ENCODE measurements at places on chromosomes 7 and 10.
A peak's percentile ranks its signal among the peaks of the same experiment; 100 is the strongest.

GRCh38 chr7:28706584-28706983 is 251.5 kb downstream of the TRIL start:
- no peak for DNase-seq

DNA sequence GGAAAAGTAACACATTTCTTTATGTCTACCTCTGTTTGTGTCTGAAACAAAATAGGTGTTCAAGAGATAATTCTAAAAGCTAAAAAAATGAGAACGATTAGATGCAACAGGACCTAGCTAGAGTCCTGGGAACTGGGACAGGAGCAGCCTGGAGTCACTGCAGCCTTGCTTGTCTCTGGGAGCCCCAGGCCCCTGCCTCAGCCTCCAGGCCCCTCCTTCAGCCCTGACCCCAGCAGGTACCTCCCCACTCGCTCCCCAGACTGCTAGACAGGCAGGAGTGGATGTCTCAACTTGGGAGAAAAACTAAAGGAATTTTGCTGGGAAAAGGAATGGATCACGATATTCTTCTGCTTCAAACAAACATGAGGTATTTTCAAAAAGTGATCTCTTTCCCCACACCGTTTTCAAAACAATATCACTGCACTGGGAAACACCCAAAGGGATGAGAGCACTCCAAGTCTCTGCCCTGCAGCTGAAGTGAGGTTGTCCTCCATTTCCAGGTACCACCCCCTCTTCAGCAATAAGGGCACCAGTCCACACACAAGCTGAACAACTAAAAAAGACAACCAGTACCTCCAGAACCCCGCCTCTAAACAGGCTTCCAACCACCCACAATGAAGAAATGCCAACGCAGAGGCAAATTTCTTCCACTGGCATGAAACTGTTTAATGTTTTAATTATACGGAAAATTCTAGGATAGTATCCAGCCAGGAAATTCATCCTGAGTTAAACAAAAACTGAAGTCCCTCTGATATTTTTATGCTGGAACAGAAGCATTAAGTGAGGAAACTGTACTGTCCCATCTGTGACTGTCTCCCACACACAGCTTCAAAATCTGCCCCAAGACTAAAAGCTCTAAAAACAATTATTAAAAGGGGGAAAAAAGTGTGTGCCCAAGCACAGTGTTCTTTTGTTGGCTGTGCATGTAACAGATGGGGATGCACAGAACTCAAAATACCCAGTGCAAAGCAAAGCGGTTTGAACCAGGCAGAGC is 47.2 kb downstream of the XPNPEP1 start:
- no peak for DNase-seq

DNA sequence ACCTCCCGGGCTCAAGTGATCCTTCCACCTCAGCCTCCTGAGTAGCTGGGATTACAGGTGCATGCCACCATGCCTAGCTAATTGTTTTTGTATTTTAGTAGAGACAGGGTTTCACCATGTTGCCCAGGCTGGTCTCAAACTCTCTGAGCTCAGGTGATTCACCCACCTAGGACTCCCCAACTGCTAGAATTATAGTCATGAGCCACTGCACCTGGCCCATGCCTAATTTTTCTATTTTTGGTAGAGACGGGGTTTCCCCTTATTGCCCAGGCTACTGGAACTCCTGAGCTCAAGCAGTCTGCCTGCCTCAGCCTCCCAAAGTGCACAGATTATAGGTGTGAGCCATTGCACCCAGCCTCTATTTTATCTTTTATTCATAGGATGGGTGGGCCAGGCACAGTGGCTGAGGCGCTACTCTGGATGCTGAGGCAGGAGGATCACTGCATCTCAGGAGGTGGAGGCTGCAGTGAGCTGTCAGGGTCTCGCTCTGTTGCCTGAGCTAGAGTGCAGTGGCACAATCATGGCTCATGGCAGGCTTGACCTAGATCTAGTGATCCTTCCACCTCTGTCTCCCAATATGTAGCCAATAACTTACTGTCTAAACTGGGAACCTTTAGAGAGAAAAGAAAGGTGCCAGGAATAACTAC is 31.3 kb upstream of the STOX1 start:
- DNase-seq, result no peak

GRCh38 chr7:108001764-108002725 is 916 bp downstream of the LAMB1 start:
- peak; percentile 30 for DNase-seq

DNA sequence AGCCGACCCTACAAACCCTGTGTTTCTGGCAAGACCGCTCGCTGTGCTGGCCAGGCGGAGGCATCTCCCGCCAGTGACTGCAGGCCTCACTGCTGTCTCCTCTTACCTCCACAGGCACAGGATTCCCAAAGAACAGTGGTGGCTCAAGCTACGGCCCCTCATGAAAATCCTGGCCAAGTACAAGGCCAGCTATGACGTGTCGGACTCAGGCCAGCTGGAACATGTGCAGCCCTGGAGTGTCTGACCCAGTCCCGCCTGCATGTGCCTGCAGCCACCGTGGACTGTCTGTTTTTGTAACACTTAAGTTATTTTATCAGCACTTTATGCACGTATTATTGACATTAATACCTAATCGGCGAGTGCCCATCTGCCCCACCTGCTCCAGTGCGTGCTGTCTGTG is 36.2 kb downstream of the PITRM1 start:
- peak; percentile 84 for DNase-seq

GRCh38 chr10:116170815-116171250 is 102.2 kb downstream of the GFRA1 start:
- no peak for DNase-seq

DNA sequence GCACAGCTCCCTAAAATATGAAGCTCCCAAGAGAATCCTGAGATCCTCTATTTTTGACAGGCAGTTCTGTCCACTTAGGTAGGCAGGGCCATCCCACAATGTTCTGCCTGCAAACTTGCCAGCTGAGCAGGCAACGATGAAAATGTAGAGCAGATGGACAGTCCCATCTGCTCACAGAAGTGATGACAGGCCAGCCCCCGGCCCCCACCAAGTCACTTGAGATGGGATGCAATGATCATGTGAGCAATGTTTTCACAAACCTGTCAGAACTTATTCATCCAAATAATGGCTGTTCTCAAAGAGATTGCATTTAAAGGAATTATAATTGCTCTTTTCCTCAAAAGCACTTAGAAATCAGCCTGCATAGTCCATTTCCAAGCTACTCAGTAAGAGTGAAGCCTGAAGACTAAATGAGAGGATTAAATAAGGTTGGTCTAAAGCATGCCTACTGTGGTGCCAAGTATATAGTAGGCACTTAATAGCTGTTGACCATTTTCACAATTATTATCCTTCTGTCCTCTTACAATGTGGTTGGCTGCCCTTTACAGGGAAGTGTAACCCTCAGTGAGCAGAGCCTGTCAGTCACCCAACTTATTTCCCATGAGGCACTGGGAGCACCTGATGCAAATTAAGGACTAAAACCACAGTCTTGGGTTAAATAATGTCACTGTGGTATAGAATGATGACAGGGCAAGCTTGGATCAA is 301.2 kb downstream of the FGFR2 start:
- DNase-seq, result no peak

DNA sequence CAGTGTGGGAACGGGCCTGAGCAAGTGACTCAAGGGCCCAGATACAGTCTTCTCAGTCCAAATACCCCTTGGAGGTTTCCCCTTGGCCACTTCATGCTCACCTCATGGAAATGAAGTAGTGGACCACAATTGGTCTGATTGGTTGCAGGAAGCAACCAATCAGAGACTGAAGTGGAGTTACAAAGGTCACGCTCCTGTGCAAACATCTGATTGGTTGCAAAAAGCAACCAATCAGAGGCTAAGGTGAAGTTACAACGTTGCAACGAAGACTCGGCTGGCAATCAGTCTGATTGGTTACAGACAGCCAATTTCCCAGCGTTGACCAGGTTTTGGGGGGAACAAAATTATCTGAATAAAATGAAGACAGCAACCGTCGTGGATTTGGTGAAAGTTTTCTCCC is 72.5 kb downstream of the CDHR3 start:
- no peak for DNase-seq

- no peak for DNase-seq
Measured at GRCh38 chr10:128507066-128507465, 380.8 kb upstream of the MKI67 start.

- no peak for DNase-seq
Measured at GRCh38 chr7:78194611-78195010, 396.0 kb downstream of the PHTF2 start.

GRCh38 chr10:45371560-45371959 is 2.5 kb upstream of the ALOX5 start:
- DNase-seq, result no peak

- no peak for DNase-seq
Measured at GRCh38 chr7:37332243-37333016, 116.2 kb downstream of the ELMO1 start.

- no peak for DNase-seq
Measured at GRCh38 chr10:51808187-51808586, 108.8 kb upstream of the CSTF2T start.

GRCh38 chr7:71679480-71679879 is 547.5 kb downstream of the GALNT17 start:
- no peak for DNase-seq

GRCh38 chr7:22447008-22447407 is 53.0 kb downstream of the STEAP1B start:
- no peak for DNase-seq

DNA sequence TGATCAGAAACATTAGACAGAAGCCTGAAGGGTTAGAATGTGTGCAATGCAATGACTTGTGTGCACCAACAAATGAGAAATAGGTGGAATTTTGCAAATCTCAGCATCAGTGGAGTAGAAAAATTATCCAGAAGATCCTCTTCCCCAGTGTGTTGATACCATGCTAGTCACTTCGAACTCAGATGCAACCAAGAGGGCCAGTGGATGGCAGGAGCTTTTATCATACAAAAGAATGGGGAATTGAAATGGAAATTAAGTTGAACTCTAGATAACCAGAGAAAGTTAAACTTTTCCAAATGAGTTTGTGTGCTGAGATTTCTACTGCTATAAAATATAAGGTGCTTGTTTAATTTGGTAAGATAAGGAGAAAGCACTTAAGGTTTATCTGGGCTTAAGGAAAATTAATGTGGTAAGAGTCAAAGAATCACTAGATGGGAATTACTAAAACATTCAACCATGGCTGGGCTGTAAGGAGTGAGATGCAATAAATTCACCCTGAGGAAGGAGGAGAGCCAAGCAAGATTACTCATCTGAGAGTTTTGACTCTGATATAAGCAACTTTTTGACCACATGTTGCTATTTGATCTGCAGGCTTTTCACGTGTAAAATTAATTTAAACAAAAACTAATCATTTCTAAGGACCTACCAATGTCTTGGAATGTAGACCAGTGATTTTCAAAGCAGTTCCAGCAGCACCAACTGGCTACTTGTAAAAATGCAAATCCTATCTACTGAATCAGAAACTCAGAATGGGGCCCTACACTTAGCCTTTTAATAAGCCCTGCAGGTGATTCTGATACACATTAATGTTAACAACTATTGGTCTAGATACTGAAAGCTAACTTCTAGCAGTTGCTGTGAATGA is 113.2 kb downstream of the CDC14C start:
- DNase-seq, result no peak

DNA sequence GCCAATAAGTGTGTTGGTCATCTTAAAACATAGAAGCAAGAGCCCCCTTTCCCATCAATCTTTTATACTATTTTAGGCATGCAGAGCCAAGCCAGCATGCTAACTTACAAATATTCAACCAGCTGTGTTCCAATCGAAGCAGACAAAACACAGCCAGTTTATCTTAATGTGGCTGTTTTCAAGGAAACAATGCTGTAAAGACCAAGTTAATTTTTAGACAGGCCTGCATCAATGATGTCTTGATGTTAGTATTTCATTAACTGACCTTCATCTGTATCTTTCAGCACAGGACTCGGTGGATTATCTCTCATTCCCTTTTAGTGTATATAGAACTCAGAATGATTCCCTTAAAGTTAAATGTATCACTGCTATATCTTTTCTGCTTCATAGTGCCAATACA is 262.0 kb upstream of the ZWINT start:
- no peak for DNase-seq

DNA sequence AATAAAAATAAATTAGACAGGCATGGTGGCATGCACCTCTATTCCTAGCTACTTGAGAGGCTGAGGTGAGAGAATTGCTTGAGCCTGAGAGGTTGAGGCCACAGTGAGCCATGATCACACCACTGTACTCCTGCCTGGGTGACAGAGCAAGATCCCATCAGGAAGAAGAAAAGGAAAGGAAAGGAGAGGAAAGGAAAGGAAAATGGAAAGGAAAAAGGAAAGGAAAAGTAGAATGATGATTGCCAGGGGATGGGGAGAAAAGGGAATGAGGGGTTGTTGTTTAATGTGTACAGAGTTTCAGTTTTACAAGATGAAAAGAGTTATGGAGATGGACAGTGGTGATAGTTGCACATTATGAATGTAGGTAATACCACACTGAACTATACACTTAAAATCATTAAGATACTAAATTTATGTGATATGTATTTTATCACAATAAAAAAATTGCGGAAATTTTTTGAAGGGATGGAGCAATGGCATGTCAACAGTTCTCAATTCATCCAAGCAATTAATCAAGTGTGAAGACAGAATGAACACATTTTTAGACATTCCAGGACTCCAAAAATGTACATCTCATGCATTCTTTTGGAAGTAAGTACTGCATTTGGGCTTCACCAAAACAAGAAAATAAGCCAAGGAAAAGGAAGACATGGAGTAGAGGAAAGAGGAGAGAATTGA is 44.3 kb downstream of the IL6 start:
- DNase-seq, result no peak

- DNase-seq, result peak; percentile 15
Measured at GRCh38 chr7:145212050-145212449, 376.2 kb upstream of the TPK1 start.
